ENCODE measurements at places on chromosomes 11 and 22.

DNA sequence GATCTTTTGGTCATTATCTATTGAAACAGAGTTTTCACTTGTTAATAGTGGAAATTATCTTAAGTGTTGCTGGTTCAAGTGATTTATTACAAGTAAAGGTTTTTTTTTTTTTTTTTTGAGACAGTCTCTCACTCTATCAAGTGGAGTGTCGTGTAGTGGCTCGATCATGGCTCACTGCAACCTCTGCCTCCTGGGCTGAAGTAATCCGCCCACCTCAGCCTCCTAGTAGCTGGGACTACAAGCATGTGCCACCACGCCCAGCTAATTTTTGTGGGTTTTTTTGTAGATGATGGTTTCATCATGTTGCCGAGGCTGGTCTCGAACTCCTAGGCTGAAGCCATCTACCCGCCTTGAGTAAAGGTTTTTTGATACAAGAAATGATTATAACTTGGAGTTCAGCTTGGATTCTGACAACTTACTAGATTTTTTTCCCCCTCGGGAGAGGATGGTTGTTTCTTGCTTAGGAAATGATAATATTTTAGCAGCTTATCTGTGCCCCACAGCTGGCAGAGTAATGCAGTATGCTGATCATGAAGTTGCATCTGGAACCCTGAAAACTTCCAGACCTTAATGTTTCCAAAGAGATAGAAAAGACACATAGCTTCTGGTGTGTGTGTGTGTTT lies 68.9 kb downstream of the MTMR3 start:
- no peak for DNase-seq

GRCh38 chr11:67999201-67999629 lies 4.7 kb downstream of the UNC93B1 start:
- no peak for DNase-seq

- no peak for DNase-seq
Measured at GRCh38 chr11:122584670-122585069, 70.9 kb upstream of the UBASH3B start.

DNA sequence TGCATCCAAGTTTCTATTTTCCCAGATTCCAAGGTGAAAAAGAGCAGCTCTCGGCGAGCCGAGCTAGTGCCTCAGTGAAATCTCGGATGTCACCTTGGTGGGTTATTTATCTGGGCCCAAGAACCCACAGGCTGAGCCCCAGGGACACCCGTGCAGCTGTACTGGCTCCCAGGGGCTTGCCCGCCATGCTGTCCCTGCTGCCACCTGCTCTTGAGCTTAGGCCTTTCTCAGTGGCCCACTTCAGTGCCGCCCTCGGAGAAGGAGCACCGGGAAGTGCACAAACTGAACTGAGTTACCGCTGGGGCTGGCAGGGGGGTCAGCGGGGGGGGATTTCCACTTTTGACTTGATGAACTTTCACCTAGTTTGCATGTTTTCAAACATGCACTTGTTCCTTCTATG lies 27.9 kb downstream of the CPT1A start:
- DNase-seq, result no peak

- no peak for DNase-seq
Measured at GRCh38 chr11:66637557-66638176, 836 bp upstream of the RBM4 start.

- DNase-seq, result no peak
Measured at GRCh38 chr11:48122656-48123055, 94.0 kb upstream of the OR4B1 start.

DNA sequence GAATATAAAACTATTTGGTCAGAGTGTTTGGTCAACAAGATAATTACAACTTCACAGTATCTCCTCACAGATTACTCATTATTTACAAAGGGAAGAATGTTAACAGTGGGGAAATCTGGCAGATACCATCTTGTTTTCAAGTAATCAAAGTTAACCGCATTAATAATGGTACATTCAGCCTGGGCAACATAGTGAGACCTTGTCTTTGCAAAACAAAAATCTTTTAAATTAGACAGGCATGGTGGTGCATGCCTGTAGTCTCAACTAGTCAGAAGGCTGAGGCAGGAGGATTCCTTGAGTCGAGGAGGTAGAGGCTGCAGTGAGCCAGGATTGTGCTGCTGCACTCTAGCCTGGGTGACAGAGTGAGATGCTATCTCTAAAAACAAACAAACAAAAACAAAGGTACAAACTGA lies 78.5 kb downstream of the ACER3 start:
- no peak for DNase-seq

DNA sequence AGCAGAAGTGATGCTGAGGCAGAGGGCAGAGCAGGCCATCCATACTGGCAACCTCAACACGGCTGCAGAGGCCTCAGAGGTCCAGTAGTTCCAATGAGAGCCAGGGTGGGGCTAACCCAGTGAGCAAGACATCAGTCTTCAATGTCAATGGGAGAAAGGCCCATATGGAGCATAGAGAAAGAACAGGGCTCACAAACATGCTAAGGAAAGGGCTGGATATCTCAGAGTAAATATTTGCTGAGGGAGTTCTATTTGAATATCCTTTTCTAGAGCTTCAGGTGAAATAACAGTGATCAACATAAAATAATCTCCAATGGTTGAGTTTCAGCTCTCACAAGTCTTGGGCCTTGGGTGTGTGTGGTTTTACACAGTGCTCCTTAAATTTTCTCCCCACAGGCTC lies 50.8 kb upstream of the CCDC90B start:
- no peak for DNase-seq

DNA sequence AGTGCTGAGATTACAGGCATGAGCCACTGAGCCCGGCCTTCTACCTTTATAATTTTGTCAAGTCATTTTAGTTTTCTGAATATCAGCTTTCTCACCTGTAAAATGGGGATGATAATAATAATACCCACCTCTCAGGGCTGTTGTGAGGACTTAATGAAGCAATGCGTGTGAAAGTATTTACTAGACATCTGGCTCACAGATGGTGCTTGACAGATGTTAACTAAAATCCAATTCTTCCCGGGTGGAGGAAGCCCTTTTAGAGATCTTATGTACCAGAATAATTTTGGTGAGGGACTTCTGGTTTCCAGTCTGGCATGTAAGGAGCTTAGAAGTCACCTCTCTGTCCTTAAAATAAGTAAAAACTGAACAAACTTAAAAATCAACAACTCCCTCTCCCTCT lies 43.7 kb upstream of the NUP160 start:
- no peak for DNase-seq

- DNase-seq, result no peak
Measured at GRCh38 chr11:2094354-2095197, 44.6 kb downstream of the IGF2 start.

DNA sequence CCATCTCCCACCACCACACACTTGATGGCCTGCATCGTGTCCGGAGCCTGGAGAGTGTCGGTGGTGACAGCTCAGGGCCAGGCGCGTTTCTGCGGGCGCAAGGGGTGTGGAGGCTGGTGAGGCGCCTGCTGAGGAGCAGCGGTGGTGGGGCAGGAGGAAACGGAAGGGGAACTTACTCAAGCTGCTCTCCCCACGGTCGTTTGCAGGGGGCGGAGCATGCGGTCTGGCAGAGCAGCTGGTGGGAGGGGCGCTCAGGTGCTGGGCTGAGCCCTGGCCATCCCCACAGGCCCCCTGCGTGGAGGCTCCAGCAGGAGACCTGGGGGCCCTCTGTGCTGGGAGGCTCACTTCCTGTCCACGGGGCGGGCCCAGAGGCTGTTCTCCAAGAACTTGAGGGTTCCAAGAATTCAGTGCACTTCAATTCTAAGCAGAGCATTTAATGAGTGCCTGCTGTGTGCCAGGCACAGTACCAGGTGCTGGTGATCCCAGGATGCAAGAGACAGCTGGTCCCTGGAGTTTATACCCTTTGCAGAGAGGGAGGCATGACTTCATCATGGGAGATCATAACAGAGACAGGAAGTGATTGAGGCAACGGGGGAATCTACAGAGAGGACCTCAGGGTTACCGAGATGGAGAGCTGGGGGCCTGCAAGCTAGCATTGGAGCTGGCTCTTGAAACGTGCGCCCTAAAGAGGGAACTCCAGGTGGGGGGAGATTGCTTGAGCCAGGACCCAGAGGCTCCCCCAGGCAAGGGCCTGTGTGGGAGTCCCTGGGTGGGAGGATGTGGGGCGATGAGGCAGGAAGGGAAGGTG lies at the start of gene RAC2:
RAC2 (minus strand) TSS at position 156 of the 808 bp plus-strand sequence; CDS start at position 35, 121 bp downstream.
- peak; percentile 25 for DNase-seq

- DNase-seq, result no peak
Measured at GRCh38 chr22:42608823-42609361, 5.8 kb downstream of the POLDIP3 start.

DNA sequence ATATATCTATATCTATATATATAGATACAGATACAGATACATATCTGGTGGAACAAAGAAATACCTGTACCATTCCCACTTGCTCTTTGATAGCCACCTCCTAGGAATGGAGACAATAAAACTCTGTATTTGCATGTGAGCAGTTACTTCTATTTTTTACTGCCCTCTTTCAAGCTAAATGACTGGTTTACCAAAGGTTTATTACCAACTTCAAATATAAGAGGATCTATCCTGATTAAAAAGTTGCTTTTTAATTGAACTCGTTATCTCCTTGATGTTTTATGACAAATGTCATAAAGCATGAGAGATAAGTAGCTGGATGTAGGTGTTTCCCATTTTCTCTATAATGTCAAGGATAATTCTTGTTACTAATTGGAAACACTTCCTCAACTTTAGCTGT lies 21.7 kb upstream of the GRIK4 start:
- DNase-seq, result no peak

All from NCI-H1436 treated with DMSO at 0.1 percent for 48 hours (cell line).